ENCODE measurements at places on chromosomes 6 and 20.

- DNase-seq: no peak
Measured at GRCh38 chr6:39199231-39199940, 29.9 kb downstream of the KCNK5 start.

GRCh38 chr20:45842169-45842812, 8.7 kb downstream of the SNX21 start:
- DNase-seq: no peak

DNA sequence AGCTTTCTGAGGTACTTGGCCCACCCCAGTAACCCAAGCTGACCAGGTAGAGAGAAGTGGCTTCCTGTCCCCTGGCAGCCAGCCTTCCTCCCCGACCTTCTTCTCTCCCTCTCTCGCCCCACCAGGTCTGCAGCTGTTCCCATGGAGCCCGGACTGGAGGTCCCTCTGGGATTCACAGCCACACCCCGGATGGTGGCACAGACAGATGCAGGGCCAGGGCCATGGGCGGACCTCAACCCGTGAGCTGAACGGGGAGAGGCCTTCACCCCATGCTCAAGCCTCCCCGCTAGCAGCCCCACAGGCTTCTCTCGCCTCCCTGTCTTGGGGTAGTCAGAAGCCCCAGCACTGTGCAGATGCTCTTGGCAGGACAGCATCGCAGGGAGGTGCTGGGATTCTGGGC, 41.3 kb downstream of the CPXM1 start:
- no peak for DNase-seq

GRCh38 chr6:39843305-39844020, 51.3 kb downstream of the DAAM2 start:
- DNase-seq: no peak

DNA sequence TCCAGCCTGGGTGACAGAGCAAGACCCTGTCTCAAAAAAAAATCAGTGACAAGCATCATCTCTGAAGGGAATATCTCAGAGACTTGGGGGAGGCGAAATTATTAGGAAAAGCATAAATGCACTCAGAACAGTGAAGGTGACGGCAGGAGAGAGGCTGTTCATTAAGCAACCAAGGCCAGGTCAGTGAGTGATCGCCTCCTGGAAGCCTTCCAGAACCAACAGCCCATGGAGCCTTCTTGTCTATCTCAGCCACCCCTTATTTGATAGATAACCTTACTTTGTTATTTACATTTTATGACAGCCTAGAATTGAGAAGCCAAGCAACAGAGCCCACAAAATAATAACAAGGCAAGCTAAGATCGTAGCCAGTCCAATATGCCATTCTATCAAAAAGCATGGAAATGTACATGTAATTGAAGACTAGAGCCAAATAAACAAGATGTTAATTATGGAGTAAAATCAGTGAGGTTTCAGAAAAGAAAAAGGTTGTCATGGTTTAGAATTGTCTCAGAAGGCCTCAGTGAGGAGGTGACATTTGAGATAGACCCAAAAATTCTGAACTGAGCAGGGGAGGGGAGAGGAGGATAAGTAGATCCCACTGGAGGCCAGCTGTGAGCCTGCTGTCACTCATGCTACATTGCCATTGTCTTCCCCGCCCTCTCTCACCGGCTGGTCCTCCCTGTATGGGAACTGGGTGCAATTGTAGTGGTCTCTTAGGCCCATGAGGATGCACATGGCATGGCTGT, 17.8 kb downstream of the BNIP5 start:
- DNase-seq: no peak
